ENCODE measurements at places on chromosomes 12 and 14. TPM values are rescaled to one million over a fixed set of nuclear protein-coding genes. Genes with fewer than 3 reads are reported as not detected.

DNA sequence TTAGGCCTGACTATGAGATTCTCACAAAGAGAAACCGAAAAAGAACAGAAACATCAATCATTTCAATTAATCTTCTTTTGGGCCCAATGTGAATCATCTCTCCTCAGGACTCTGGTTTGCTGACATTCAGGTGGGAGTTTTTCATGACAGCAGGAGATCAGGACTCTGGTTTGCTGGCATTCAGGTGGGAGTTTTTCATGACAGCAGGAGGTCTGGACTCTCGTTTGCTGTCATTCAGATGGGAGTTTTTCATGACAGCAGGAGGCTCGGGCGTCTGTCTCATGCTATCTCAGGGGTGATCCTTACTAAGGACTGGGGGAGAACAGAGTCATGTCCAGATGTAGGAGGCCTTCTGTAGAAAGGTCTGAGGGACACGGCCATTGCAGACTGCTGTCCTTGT lies 40.1 kb upstream of the PARP11 start:
- no peak for DNase-seq
- H3K4me3 ChIP-seq = no peak overlapping the region
- no peaks in the 10 kb centered on the region for H3K4me1 ChIP-seq
- no peaks in the 10 kb centered on the region for H3K36me3 ChIP-seq
- peaks cover 67% of the 10 kb centered on the region for H3K27me3 ChIP-seq
- no peak overlapping the region for H3K27ac ChIP-seq

Gene VASH1
- 4.9 TPM for polyA plus RNA-seq

DNA sequence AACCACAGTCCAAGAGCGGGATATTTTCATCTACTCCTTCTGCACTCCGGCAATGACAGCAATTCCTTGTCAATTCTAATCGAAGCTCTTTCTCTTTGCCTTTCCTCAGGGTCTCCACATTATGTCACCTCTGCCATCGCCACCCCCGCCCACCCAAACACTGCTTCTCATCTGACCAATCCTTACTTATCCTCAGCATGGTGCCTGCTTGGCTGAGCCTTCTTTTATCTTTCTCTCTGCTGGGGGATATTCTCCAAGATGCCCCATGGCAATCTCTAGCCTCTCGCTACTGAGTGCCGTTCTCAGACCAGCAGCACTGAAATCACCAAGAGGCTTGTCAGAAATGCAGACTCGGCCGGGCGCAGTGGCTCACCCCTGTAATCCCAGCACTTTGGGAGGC lies 100.6 kb downstream of the PTPRB start:
- no peaks in the 10 kb centered on the region for H3K4me1 ChIP-seq
- no peak for DNase-seq
- H3K27ac ChIP-seq = no peak overlapping the region
- no peaks in the 10 kb centered on the region for H3K27me3 ChIP-seq
- no peak overlapping the region for H3K4me3 ChIP-seq

GRCh38 chr14:68680541-68681051 lies 112.3 kb downstream of the ZFP36L1 start:
- H3K4me3 ChIP-seq = no peak overlapping the region
- H3K36me3 ChIP-seq = no peaks in the 10 kb centered on the region
- H3K27me3 ChIP-seq = no peaks in the 10 kb centered on the region
- H3K4me1 ChIP-seq = peaks cover 48% of the 10 kb centered on the region
- no peak for DNase-seq

- H3K27ac ChIP-seq = peak overlapping the region; percentile 77
- DNase-seq = peak; percentile 12
Observed at GRCh38 chr14:75125617-75126016, 1.2 kb downstream of the NEK9 start.

DNA sequence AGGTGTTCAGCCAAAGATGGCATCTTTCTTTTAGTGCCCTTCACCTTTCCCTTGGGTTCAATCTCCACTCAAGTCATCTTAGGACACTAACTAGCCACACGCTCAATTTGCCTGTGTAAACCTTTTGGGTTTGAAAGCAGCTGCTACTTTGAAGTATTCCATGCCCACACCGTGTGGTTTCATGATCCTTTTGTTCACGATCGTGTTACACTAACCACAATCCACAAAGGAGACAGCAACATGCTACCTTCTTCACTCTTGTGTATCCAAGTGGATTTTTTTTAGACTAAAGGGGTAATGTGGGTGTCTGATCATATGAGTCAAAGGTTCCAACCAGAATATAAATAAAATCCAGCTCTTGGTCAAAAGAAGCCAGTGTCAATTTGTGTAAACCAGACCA lies 122.7 kb upstream of the FAR2 start:
- no peaks in the 10 kb centered on the region for H3K27me3 ChIP-seq
- H3K36me3 ChIP-seq = no peaks in the 10 kb centered on the region
- DNase-seq = no peak
- peaks cover 3% of the 10 kb centered on the region for H3K4me1 ChIP-seq

GRCh38 chr12:124683152-124684124 lies 116.0 kb upstream of the NCOR2 start:
- no peaks in the 10 kb centered on the region for H3K27me3 ChIP-seq
- no peaks in the 10 kb centered on the region for H3K36me3 ChIP-seq
- no peak for DNase-seq

DNA sequence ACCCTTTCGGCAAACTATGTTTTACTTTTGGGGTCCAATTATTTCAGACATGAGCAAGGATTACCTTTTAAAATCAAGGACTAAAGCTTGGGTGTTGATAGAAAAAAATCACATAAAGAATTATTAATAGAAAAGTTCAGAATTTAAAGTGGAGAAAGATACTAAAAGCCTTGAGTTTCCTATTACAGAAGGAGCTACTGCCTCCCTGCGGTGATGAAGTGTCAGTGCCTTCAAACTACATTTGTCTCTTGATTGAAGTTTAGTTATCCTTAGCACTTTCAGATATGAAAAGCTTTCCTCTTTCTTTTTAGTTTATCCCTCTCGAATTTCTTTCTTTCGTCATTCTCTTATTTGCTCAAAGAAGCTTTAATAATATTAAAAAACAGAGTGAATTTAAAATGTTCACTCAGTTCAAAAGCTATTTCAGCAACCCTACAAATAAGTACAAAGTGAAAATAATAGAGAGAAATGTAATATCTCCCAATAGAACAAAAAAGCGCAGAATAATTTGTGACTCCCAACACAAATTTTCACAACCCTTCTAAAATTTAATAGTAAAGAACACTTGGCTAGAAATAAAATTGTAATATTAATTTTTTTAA lies 87.6 kb downstream of the SEC23A start:
- H3K36me3 ChIP-seq = no peaks in the 10 kb centered on the region
- no peaks in the 10 kb centered on the region for H3K27me3 ChIP-seq
- peak; percentile 34 for DNase-seq
- no peak overlapping the region for H3K27ac ChIP-seq

DNA sequence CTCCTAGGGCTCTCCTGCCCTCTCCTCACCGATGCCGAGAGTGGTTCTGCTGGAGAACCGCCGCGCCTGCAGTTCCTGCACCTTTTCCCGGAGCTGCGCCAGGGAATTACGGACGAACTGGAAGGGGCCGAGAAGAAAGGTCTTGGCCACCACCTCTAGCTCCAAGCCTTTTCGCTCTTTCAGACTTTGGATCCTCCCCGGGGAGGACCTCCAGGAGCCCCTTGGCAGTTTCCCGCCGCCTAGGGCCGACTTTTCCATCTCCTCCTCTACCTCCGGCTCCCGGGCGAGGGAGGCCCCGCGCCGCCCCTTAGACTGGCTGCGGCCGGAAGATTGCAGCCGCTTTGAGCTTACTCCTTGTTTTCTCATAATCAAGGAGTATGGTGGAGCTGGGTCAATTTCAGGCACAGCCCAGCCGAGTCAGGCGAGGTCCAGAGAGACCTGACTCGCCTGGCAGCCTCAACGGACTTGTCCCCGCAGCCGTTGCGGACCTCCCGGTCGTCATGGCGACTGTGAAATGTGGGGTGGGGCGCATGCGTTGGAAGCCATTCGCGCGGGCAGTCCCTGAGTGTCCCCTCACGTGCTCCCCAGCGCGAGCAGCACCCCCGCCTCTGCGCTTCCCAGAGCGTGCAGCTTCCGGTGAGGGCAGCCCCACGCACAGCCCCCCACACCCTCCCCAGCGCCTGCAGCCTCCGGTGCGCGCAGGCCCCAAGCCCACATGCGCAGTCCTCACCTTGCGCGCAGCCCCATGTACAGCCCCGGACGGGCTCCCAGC lies at the start of gene DPY19L2:
TSS of gene DPY19L2 (minus strand) at position 466 of the 772 bp plus-strand sequence. CDS start at position 366, 100 bp downstream.
- peak; percentile 83 for DNase-seq
- H3K4me3 ChIP-seq = peak within 1 kb of the TSS; percentile 88
- no peaks in the 10 kb centered on the region for H3K36me3 ChIP-seq
- H3K27me3 ChIP-seq = no peaks in the 10 kb centered on the region

GRCh38 chr14:89349171-89350008 lies 67.6 kb downstream of the FOXN3 start:
- H3K4me3 ChIP-seq = no peak overlapping the region
- H3K36me3 ChIP-seq = peaks cover 9% of the 10 kb centered on the region
- no peak overlapping the region for H3K27ac ChIP-seq
- peaks cover 14% of the 10 kb centered on the region for H3K4me1 ChIP-seq
- DNase-seq = peak; percentile 64
- H3K27me3 ChIP-seq = no peaks in the 10 kb centered on the region

- H3K4me1 ChIP-seq = no peaks in the 10 kb centered on the region
- H3K27me3 ChIP-seq = no peaks in the 10 kb centered on the region
- no peak overlapping the region for H3K27ac ChIP-seq
- no peak overlapping the region for H3K4me3 ChIP-seq
- H3K36me3 ChIP-seq = no peaks in the 10 kb centered on the region
Observed at GRCh38 chr12:28770322-28770721, 378.8 kb upstream of the FAR2 start.

DNA sequence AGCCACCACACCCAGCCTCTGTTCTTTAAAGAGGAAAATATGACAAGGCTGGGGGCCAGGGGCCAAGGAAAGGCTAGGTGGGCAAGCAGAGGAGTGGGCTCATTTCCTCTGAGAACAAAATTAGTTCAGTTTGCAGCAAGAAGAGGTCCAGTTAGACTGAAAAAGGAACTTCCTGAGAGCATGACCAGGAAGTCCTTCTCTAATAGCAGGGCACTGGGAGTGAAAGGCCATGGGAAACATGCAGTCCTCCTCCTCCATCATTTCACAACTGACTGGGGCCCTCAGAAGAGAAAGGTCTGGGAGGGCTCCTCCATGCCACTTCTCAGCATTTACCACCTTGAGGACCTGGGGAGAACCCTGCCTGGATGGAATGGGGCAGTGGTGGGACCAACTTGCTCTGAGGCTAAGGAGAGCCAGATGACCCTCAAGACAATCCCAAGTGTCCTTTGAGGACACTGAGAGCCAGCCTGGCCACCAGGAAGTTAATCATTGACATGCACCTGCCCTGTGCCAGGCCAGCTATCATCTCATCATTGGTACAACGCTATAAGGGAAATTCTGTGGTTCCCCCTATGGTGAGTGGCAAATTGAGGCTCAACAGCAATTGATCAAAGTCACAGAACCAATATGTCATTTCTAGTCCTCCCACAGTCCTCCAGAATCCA lies 2.0 kb downstream of the AQP2 start:
- no peak for DNase-seq
- no peaks in the 10 kb centered on the region for H3K4me1 ChIP-seq
- no peaks in the 10 kb centered on the region for H3K36me3 ChIP-seq
- no peak overlapping the region for H3K27ac ChIP-seq
- H3K27me3 ChIP-seq = no peaks in the 10 kb centered on the region

DNA sequence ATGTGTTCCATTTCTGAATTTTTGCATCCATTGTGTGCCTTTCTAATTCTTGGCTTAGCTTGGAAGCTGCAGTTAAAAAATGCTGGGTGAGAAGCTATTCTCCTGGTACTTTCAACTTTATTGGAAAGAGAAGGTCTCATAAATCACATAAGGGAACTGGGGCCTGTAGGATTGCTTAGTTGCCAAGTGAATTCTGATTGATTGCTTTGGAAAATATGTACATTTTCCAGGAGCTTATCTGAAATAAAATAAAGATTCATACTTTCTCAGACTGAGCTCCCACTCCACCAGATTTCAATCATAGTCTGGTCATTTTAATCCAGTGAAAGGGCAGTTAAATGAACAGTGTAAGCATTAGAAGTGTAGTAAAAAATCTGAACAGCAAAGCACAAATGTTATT lies 50.0 kb upstream of the PRICKLE1 start:
- H3K36me3 ChIP-seq = no peaks in the 10 kb centered on the region
- H3K27ac ChIP-seq = no peak overlapping the region
- H3K4me3 ChIP-seq = no peak overlapping the region
- H3K4me1 ChIP-seq = no peaks in the 10 kb centered on the region

- DNase-seq = no peak
- H3K27ac ChIP-seq = peak overlapping the region; percentile 58
- no peak overlapping the region for H3K4me3 ChIP-seq
- H3K27me3 ChIP-seq = no peaks in the 10 kb centered on the region
- H3K4me1 ChIP-seq = peaks cover 37% of the 10 kb centered on the region
Observed at GRCh38 chr14:54669721-54670561, 103.0 kb downstream of the SAMD4A start.

GRCh38 chr12:108340037-108340436 lies 926 bp upstream of the CMKLR1 start:
- no peak overlapping the region for H3K4me3 ChIP-seq
- DNase-seq = no peak
- peak overlapping the region; percentile 87 for H3K27ac ChIP-seq
- no peaks in the 10 kb centered on the region for H3K36me3 ChIP-seq

Gene LRTM2
- polyA plus RNA-seq = not detected

GRCh38 chr14:95496690-95497259 lies 19.7 kb downstream of the SYNE3 start:
- peaks cover 34% of the 10 kb centered on the region for H3K4me1 ChIP-seq
- no peak overlapping the region for H3K4me3 ChIP-seq
- no peak for DNase-seq
- H3K36me3 ChIP-seq = no peaks in the 10 kb centered on the region
- H3K27ac ChIP-seq = peak overlapping the region; percentile 67
